ENCODE measurements at places on chromosomes 3 and 15.

- DNase-seq: no peak
These were observed 117.7 kb downstream of the C3orf38 start for GRCh38 chr3:88267441-88267840.

DNA sequence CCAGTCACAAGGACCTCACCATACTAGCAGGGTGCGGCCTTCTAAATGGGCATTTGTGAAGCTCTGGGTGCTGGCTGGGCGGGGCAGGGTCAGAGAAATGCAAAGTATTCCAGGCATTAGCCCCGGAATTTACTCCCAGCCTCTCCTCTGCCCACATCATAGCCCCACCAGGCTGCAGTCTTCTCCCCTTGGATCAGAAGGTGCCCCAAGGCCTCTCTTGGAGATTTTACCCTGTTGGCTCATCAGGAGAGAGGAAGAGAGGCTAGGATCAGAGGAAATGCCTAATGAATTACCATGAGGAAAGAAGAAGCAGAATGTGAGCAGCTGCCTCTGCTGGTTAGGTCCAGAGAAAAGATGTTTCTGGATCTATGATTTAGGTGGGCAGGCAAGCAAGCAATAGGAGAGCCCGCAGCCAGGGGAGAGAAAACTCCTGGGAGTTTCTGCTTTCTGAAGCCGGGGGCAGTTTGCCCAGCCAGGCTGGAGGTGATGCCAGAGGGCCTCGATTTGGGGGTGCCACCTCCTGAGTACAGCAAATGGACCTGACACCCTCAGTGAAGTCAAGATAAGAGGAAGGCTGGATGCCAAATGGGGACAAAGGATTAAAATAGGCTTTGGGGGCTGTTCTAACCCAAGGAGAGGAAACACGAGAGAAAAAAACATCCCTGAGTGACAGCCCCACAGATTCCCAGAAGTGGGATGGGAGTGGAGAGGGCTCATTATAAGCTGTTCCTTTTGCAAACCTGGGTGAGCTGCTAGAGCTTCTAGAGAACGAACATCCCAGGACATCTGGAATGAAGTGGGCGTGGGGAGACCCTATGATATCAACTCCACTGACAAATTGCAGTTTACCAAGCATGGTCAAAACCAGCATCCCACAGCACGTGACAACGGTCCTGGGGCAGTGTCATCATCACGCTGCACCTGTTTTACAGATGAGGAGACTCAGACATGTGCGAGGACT, 65.4 kb downstream of the BDH1 start:
- DNase-seq: no peak

GRCh38 chr3:197363553-197364409, 65.4 kb upstream of the DLG1 start:
- no peak for DNase-seq

DNA sequence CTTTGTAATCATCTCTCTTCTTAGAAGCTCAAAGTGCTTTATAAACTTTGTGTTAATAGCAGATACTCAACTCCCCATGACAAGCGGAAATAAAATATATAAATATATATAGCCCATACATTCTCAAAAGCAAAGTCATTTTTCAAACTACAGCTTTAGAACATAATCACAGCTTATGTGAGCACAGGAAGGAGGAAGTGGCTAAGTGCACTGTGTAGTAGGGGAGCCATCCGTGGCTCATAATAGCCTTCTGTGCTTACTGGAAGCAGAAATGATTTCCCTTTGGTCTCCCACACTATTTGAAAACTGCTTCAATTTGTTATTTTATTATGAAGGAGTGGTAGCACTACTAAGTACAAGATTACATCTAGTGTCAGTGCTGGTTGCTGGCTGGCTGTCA, 151.4 kb upstream of the ARL6 start:
- no peak for DNase-seq
